ENCODE measurements at places on chromosomes 2 and 18.

- no peak for DNase-seq
These were observed 41.2 kb downstream of the RPL37A start for GRCh38 chr2:216539791-216540241.

GRCh38 chr18:67513280-67513679 is 3.2 kb downstream of the DSEL start:
- no peak for DNase-seq

GRCh38 chr2:171174075-171174474 is 13.4 kb upstream of the TLK1 start:
- DNase-seq, result no peak

GRCh38 chr2:110674620-110675555 is 3.0 kb downstream of the BUB1 start:
- no peak for DNase-seq

DNA sequence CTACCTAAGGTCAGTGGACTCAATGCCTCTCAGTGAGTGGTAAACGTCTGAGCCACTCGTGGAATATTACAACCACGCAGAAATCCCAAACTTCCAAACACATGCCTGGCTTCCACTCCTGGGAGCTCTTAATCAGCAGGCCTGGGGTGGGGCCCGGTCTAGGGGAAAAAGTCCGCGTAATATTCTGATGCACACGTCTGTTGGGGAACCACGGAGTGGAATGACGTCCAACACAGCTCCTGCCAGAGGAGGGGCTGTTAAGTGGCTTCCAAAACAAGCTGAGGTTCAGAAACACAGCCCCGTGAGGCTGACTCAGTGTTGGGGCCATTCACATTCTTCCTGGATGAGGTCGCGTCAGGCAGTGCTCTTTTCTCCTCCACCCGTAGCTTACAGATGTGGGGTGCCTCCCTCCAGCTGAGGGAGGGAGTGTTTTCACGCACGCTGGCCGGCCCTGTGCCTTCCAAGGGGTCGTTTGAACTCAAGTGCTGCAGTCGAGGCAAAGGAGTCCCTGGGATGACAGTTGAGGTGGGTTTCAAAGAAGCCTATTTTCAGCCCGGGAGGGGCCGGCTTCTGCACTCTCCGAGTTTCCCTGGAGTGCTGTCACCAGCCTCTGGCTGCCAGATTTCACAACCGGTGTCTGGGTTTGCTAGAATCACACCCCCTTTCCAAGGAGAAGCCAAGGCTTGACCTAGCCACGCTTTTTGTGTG is 73.1 kb downstream of the ACKR3 start:
- DNase-seq, result no peak

DNA sequence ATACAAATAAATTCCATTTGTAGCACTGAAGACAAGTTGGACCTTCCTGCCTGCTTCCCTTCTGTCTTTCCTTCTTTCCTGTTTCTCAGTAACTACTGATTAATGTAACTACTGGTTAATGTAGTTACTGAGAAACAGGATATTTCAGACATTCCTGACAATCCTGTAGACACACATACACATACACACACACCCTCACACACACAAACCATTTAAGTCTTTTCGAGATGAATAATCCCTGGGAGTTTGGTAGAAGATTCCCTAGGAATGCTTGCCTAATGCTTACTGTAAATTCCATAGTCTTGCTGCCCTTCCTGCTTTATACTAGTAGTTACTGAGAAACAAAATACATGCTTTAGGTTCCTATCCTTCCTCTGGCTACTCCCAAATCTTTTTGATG is 83.9 kb downstream of the PIK3C3 start:
- DNase-seq, result no peak

All from stimulated activated CD8-positive, alpha-beta memory T cell treated with anti-CD3 and anti-CD28 coated beads, Interleukin-2, amount 100 ng/mL, for 48 hours (primary cell).